Stimulated activated CD4-positive, alpha-beta T cell treated with anti-CD3 and anti-CD28 coated beads, Interleukin-15, amount 100 ng/mL, for 1 hour (primary cell): ENCODE measurements at places on chromosomes 11 and 22.

DNA sequence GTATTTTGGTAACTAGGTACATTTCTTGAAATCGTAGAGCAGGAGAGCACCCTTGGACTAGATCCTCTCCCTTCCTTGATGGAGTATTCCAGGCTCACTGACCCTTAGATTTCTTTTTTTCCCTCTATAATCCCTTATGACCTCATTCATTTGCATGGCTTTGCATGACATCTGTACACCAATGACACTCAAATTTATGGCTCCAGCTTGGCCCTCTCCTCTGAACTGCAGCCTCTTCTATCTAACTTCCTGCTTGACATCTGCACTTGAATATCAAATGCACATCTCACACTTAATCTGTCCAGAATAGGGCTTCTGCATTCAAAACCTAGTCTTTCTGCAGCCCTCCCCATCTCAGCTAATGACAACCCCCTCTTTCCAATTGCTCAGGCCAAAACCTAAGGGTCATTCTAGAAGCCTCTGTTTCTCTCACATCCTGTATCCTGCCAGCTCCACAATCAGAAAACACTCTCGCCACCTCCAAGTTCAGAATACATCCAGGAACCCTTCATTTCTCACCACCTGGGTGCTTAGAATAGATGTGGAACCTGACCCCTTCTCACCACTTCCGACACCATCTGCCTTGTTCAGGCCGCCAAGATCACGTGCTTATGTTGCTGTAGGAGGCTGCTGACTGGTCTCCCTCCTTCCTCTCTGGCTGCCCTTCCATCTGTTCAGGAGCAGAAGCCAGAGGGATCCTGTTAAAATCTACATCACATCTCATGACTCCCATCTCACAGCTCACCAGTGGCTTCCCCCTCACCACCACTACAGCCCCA lies 138.9 kb upstream of the MTNR1B start:
- no peak for DNase-seq

DNA sequence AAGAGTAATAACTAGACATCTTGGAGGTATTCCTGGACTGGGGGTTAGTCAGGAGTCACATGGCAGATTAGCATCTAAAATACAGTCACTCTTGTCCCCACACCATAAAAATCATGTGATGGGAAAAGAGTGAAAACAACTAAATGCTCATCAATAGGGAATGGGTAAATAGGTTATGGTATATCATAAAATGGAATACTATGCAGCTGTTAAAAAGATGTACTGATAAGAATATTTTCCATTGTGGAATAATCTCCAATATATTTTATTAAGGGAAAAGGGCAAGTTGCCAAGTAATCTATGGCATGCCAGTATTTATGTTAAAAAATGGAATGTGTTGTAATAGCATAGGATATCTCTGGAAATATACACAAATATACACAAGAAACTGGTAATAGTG lies 6.6 kb upstream of the PIK3C2A start:
- DNase-seq: no peak

- DNase-seq: no peak
These were observed 626 bp downstream of the FLRT1 start for GRCh38 chr11:64036087-64037026.

DNA sequence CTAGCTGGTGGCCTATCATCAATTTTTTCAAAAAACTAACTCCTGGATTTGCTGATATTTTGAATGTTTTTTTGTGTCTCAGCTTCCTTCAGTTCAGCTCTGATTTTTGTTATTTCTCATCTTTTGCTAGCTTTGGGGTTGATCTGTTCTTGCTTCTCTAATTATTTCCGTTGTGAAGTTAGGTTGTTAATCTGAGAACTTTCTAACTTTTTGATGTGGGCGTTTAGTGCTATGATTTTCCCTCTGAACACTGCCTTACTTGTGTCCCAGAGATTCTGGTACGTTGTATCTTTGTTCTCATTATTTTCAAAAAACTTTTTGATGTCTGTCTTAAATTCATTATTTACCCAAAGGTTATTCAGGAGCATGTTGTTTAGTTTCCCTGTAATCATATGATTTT lies 19.1 kb downstream of the NARS2 start:
- no peak for DNase-seq
